ENCODE measurements at places on chromosomes 12 and 14.

GRCh38 chr12:110943373-110943772, 23.0 kb upstream of the MYL2 start:
- no peak for DNase-seq

DNA sequence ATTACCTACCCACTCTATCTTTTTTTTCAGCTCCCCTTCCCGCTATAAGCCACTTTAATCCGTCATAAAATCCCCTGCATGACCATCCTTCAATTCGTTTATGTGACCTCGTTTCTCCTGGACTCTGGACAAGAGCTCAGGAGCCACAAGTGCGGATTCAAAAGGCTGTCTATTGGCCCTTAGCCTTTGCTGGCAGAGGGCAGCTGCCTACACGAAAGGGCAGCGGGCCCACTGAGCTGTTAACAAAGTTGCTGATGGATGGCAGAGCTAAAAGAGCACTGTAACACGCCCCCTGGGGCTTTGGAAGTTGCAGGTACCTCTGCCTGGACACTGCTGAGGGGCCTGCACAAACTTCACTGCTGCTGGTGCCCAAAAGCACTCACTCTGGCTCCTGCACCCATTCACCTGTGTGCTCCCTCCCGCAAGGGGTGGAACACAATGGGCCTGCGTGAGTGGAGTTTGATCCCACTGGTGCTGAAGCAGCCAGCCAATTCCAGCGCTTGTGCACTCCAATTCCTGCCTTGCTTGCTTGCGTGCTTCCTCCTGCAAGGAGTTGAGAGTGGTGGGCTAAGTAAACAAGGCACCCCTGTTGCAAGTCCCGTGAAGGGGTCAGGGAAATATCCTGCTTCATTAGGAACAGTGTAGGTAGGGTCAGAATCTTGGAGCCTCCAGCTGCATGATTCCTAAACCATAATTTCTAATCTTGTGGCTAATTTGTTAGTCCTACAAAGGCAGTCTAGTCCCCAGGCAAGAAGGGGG, 10.6 kb upstream of the DRAM1 start:
- DNase-seq, result no peak

DNA sequence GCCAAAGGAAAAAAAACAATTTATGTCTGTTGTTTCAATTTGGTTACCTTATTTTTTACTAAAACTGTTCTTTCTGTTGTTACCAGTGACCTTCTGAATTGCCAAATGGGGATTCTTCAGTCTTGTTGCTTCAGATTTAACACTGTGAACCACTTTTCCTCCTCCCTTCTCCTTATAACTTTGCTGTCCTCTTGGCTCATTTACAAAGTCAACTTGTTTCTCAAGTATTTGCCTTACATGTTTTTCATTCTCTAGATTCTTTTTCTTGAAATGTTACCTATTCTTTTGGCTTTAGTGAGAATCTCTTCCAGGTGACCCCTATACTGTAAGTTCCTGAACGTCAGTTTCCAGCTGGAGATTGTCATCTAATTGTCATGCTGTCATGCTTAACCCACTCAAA, 19.4 kb downstream of the FUT8 start:
- DNase-seq, result no peak

DNA sequence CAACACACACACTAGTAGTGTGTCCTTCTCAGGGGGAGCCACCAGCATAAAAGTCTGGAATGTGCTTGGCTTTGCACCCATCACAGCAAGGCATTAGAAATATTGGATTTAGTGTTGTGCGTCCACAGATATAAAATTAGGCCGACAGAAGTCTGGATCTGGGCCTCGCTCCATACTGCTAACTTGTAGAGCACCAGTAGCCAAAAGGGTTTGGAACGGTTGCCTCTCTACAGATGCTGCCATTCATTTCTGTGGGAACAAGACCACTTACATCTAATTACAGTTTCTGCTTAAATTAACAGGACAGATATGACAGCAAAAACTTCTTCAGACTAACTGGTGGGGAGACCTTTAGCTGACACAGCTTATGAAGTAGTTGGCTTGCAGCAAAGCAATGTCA, 94.2 kb downstream of the EXOC5 start:
- DNase-seq, result no peak

GRCh38 chr12:105018776-105019175, 32.7 kb downstream of the NOPCHAP1 start:
- DNase-seq, result no peak

DNA sequence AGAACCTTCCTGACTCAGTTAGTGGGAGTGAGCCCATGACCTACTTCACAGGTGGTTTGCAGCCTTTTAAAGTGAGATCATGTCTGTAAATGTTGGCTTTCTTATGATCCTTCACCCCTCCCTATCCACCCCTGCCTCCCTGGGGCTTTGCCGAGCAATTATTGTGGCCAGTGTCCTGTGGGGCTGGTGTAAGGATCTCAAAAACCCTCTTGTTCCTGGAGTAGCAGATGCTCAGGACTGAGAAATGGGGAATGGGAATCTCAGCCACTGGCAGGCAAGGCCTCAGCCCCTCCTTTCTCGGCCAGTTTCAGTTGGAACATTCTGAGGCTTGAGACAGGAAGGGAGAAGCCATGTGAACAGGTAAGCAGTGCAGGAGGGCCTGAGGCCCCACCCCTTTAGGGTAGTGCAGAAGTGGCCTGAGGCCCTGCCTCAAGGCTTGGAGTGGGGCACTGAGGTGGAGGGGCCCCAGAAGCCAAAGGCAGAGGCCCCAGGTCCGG, 53.8 kb downstream of the PLEKHG3 start:
- no peak for DNase-seq

DNA sequence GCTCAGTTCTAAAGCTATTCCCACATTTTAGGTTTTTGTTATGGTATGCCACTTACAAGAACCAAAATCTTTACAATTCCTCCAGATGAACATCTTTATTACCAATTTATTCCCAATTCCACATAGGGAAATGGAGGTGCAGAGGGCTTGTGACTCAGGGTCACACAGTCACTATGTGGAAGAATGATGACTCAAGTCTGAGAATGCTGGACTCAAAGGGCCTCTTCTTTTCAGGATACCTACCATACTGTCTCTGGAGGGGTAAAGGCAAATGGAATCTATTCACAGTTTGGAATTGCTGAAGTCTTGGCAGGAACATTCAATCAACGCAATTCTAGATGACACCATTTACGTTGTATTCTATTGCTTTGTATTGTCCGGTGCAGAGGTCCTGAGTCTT, 48.2 kb upstream of the MANSC4 start:
- no peak for DNase-seq

- no peak for DNase-seq
Observed at GRCh38 chr14:67881225-67881624, 61.6 kb downstream of the RAD51B start.

- DNase-seq, result no peak
Observed at GRCh38 chr12:19095331-19095730, 34.2 kb upstream of the PLEKHA5 start.

All from stimulated activated CD8-positive, alpha-beta memory T cell treated with anti-CD3 and anti-CD28 coated beads, Interleukin-7, amount 100 ng/mL, for 4 hours (primary cell).